Activated CD4-positive, alpha-beta T cell treated with anti-CD3 and anti-CD28 coated beads, Interleukin-2, Interleukin-4, amounts not matched to agents 100 ng/mL and 50 ng/mL, durations not matched to agents 16 hours and 8 hours (primary cell): ENCODE measurements at places on chromosomes 7 and 10.
A peak's percentile ranks its signal among the peaks of the same experiment; 100 is the strongest.

DNA sequence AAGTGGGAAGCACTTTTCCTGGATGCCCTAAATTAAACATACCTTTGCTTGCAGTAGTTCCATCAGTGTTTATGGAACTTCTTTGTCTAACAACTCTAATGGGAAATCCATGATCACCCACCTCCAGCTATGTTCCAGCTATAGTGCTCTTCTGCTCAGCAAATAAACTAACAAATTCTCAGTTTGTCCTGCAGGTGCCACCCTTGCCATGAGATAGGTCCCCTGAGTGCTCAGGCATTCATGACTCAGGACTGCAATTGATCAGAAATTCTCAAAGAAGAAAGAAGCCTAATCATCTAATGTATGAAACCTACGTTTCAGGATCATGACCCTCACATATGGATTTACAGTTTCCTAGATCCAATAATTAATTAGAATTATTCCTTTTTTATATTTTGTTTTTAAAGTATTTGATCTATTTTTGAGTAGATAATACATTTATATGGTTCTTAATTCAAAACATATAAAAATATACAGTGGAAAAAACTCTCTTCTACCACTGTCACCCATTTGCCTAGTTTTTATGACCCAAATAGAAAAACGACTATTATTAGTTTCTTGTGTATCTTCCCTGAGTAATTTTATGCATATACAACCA lies 48.7 kb upstream of the DYNC1I1 start:
- DNase-seq = peak; percentile 13

- peak; percentile 51 for DNase-seq
Measured at GRCh38 chr10:101536800-101537199, 51.3 kb downstream of the POLL start.

DNA sequence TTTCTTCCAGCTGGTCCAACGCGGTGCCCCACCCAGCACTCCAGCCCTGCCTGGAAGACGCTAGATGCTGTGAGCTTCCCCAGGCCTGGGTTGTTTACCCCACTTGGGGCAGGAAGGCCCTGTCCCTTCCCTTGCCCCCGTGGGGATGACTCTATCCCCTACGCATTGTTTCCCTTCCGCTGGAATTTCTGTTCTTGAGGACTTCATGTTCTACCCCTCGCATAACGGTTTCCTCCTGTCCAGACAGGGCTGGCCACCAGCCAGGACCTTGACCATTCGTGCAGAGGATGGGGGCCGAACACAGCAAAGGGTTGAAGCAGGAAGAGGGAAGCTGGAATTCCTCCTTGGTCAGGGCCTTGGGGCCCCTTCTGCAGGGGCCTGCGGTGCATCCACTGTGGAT lies 14.7 kb upstream of the SERPINE1 start:
- no peak for DNase-seq

DNA sequence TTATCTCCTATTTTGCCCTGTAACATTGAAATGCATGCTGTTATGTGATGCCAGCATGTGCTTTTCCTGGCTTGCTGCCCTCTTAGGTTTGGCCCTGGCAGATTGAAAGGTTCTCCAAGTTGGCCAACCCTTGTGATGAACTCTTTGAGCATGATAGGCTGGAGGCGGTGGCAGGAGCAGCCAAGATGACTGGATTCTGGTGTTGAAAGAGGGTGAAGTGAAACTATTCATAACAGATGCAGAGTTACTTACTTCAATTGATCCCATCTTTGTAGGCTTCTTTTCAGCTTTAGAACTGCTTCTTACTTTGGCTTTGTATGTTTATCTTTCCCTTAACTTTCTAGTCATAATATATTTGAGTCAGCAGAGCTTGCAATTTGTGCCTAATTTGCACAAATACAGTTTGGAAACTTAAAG lies 57.6 kb downstream of the BICC1 start:
- no peak for DNase-seq

- DNase-seq = no peak
Measured at GRCh38 chr10:93420091-93420490, 62.0 kb downstream of the MYOF start.

GRCh38 chr10:132058111-132058745 lies 7.5 kb upstream of the JAKMIP3 start:
- DNase-seq = no peak

GRCh38 chr7:70027867-70028266 lies 429.6 kb downstream of the AUTS2 start:
- peak; percentile 0 for DNase-seq
